NCI-H187 treated with DMSO at 0.1 percent for 48 hours (cell line): ENCODE measurements at places on chromosomes 6 and 20.

GRCh38 chr20:37526839-37527637, 638 bp downstream of the BLCAP start:
- no peak for DNase-seq

GRCh38 chr6:41325446-41326066, 9.9 kb upstream of the NCR2 start:
- no peak for DNase-seq

DNA sequence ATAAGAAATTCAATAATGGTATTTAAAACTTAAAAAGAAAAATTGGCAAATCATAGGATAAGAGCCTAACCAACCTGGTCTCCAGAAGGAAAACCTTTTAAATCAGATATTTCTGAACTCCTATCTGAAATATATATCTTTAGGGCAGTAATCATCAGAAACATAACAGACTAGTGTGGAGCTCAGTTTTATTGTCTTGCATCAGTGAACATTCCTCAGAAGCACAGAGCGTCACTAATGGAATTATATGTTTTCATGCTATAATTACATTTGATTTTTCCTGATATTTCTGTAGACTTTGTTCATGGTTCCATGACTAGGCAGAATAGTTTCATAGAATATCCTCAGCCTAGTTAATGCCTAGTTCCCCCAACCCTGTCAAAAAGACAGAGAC, 262.2 kb downstream of the EYA4 start:
- no peak for DNase-seq

- DNase-seq = no peak
These were observed 728 bp upstream of the TRIM39 start for GRCh38 chr6:30325873-30326525.

GRCh38 chr20:56211051-56211450, 37.5 kb upstream of the MC3R start:
- no peak for DNase-seq

- DNase-seq = no peak
These were observed 859.4 kb downstream of the MAFB start for GRCh38 chr20:39829661-39830060.

DNA sequence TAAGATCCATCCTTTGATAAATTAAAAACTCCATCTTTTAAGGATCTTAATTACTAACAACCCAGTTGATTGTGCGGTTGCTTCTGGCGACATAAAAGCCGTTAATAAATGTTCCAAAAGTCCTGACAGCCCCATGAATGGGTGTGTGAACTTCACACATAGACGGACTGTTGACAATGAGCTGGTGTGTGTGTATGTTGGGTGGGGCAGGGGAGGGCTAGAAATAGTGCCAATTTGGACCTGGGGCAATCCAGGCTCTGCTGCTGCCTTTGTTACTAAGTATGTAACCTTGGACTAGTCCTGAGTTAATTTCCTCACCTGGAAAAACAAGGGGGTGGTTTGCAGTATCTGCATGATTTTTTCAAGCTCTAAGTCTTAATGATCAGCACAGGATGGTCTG, 4.2 kb downstream of the MAS1 start:
- DNase-seq = no peak

GRCh38 chr6:49401063-49401462, 62.0 kb downstream of the MMUT start:
- DNase-seq = no peak

DNA sequence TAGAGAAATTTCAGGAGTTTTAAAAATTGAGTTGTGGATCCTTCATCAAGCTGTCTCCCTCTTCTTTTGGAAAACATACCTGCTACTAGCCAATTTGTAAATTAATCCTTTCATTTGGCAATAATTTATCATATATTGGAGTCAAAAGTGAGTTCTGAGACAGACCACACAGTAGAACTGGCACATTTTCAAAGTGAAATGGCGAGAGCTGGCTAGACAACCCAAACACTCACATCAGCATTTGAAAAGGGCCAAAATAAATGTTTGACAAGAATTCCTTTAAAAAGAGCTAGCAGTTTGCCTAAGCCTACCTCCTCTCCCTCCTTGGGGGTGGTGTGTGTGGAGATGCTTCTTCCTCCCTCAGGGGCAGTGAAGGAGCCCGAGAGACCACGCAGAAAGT, 47.9 kb upstream of the KCNK16 start:
- DNase-seq = no peak

DNA sequence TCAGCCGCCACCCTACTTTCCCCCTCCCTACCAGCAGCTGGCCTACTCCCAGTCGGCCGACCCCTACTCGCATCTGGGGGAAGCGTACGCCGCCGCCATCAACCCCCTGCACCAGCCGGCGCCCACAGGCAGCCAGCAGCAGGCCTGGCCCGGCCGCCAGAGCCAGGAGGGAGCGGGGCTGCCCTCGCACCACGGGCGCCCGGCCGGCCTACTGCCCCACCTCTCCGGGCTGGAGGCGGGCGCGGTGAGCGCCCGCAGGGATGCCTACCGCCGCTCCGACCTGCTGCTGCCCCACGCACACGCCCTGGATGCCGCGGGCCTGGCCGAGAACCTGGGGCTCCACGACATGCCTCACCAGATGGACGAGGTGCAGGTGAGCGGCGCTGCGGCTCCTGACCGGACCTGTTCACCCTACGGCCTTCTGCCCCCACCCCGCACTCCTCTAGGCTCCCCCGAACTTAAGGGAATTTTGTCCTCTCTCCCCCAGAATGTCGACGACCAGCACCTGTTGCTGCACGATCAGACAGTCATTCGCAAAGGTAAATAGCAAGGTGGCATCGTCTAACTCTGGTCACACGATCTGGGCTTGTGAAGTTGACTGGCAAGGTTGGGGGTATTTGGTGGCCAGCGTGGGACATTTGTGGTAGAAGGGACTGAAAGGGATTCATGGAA, 2.3 kb downstream of the TFAP2C start:
- DNase-seq = no peak

DNA sequence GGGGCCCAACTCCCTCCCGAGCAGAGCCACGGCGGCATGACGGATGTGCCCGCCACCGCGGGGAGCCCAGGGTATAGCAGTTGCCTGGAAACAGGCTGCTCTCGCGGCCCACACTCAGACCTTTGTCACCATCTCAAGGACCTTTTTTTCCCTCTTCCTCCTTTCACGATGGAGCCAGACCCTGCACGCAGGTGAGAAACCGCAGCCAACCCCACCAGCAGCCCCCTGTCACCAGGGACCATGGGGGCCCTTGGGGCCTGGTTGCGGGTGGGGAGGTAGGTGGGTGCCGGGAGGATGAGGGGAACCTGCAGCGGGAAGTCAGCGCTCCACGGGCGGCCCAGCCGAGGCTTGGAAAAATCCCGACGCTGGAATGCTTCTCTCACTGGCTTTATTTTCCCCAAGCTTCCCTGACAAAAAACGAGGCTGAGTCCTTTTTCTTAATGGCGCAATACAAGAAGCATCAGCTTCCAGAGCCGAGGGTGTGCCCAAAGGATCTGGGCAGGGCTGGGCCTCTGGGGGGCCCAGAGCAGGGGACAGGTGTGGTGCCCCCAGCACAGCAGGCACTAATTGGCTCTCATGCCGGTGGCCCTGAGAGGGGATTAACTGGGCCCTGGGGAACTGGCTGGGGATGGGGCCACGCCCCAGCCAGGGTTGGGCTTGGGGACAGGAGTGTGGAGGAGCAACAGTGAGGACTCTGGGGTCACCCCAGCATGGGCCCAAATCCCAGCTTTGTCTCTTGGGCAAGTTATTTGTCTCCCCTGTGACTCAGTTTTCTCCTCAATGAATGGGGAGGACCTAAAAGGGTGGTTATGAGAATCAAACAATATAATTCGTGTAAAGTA, 23.9 kb downstream of the NOL4L start:
- no peak for DNase-seq

DNA sequence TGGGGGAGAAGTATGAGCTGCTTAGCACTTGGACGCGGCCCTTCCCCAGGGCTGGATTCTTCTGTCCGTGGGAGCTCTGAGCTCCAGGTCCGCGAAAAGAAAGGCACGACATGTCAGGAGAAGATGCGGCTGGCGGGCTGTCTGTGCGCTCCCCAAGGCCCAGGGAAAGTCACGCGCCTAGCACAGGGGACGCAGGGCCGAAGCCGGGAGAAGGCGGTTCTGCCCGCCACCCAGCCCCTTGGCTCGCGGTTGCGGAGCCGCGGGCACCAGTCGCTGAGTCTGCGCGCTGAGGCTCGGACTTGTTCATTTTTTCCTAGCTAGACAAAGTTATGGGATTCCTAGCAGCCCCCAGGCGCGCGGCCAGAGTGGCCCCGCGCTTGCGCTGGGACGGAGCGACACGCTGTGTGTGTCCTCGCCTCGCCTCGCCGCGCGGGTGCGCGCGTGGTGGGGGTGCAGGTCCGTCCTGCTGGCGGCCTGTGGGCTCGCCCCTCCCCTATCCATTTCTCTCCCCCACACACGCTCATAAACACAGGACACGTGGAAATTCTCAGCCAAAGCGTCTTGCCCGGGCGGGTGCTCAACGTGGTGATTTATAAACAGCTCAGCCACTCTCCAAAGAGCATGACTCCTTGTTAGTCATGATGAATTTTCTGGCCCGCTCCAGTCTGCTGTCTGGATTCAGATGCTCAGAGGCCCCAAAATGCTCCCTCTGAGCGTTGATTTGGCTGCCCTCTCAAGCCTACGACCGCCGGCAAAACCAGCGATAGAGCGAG, 1.9 kb upstream of the POU3F2 start:
- no peak for DNase-seq

GRCh38 chr6:153032255-153032882, 29.9 kb upstream of the MTRF1L start:
- DNase-seq = no peak

GRCh38 chr6:152981219-152981618, 1.6 kb downstream of the FBXO5 start:
- DNase-seq = no peak

- no peak for DNase-seq
These were observed 199.9 kb downstream of the GJA1 start for GRCh38 chr6:121635355-121635754.

DNA sequence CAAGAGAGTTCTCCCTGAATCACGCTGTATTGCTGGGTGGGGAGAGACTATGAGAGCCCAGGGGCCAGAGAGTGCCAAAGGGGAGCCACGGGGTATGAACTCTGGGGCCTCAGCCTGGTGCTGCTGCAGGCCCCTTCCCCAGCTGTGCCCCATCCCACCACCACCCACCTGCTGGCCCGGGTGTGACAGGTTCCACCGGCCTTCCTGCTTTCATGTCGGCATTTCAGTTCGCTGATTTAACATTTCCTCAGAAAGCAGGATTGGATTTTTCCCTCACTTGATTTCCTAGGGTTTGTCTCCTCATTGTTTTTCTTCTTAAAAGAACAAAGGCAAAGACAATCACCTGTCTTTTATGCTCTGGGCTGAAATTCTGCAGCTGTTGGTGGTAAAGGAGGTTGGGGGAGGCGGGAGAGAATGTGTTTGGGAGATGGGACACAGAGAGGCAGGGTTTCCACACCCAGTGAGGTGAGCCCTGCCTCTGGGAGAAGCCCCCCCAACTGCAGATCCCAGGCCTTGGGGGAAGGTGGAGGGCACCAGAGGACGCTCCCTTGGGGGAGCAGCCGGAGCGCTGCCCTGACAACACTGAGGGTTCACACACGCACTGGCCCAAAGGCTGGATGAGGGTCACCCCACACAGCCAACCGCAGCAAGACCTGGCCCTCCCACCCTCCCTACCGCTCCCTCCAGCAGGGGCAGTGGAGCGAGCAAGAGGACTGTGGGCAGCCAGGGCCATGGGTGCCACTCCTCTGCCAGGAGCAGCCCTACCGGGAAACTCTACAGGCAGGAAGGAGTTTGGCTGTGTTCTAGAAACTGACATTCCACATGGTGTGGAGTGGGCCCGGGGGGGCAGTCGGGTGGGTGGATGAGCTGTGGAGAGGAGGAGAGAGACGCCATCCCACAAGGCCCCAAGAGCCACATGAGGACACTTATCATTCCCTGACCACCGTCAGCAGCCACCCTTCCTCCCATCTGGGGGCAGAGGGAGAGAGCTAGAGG, 10.5 kb upstream of the MLN start:
- no peak for DNase-seq

GRCh38 chr6:30769853-30770524, 25.6 kb upstream of the IER3 start:
- no peak for DNase-seq

DNA sequence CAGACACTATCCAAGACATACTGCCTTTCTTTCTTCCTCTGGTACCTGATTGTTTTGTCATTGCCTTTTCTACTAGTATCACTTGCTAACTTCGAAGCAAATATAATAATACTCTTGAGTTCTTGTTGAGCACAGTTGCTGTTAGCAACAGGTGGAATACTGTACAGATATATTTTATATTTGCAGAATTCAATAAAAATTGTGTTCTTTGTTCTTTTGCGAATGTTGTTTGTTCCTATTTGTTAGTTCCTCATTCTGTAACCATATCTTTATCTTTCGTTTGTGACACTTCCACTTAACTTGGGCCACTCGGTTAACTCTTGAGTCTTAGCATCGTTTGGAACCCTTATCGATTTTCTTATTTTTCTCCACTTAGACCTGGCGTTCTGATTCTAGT, 868 bp downstream of the CYB5R4 start:
- DNase-seq = no peak

- no peak for DNase-seq
These were observed 2.7 kb upstream of the MEI4 start for GRCh38 chr6:77650098-77650663.

DNA sequence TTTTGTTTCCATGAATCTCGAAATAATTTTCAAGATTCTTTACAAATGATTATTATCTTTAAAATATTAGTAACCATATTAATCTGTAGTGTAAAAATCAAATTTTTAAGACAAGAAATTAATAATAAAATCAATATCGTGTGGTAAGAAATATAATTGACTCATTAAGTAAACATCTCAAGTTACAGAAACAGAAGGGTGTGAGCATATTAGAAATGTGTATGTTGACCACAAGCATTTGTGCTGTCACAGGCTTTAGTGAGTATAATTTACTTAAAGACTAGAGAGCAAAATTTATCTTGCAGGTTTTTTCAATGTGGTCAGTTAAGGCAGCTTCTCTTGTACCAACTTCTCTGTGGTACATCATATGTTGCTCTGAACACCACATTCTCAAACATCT, 566.5 kb upstream of the IRAK1BP1 start:
- no peak for DNase-seq

GRCh38 chr20:5643936-5644335, 106.3 kb upstream of the SHLD1 start:
- DNase-seq = no peak

- no peak for DNase-seq
These were observed 10.4 kb downstream of the CD40 start for GRCh38 chr20:46128310-46129151.

- DNase-seq = no peak
These were observed 29.1 kb downstream of the ASXL1 start for GRCh38 chr20:32387252-32387651.

GRCh38 chr20:43723186-43723585, 3.6 kb downstream of the GTSF1L start:
- DNase-seq = no peak

- DNase-seq = no peak
These were observed 19.0 kb downstream of the HECA start for GRCh38 chr6:139153855-139154254.

GRCh38 chr20:15099130-15099529, 761.7 kb upstream of the FLRT3 start:
- no peak for DNase-seq

- no peak for DNase-seq
These were observed 165.6 kb downstream of the FOXA2 start for GRCh38 chr20:22418738-22419137.
